Stimulated activated memory B cell treated with anti-CD40 and anti-IgM and Interleukin-4, amounts not matched to agents 10 μg/mL and 1 μg/mL and 100 μg/mL, for 72 hours (primary cell): ENCODE measurements at places on chromosomes 4 and X.

- no peak overlapping the region for H3K4me3 ChIP-seq
- no peaks in the 10 kb centered on the region for H3K27me3 ChIP-seq
- H3K27ac ChIP-seq = no peak overlapping the region
- no peak for ATAC-seq
- peaks cover 31% of the 10 kb centered on the region for H3K36me3 ChIP-seq
- H3K4me1 ChIP-seq = no peaks in the 10 kb centered on the region
These were observed 69.4 kb downstream of the PDS5A start for GRCh38 chr4:39908284-39908683.

- H3K27ac ChIP-seq = no peak overlapping the region
- H3K4me3 ChIP-seq = no peak overlapping the region
- H3K27me3 ChIP-seq = peaks cover 29% of the 10 kb centered on the region
These were observed 27.8 kb upstream of the ADH7 start for GRCh38 chr4:99462875-99463464.

GRCh38 chrX:111020283-111020682 is 75.7 kb upstream of the PAK3 start:
- no peak overlapping the region for H3K4me3 ChIP-seq
- H3K27me3 ChIP-seq = peaks cover 6% of the 10 kb centered on the region
- H3K36me3 ChIP-seq = no peaks in the 10 kb centered on the region
- H3K27ac ChIP-seq = no peak overlapping the region
- ATAC-seq = no peak

DNA sequence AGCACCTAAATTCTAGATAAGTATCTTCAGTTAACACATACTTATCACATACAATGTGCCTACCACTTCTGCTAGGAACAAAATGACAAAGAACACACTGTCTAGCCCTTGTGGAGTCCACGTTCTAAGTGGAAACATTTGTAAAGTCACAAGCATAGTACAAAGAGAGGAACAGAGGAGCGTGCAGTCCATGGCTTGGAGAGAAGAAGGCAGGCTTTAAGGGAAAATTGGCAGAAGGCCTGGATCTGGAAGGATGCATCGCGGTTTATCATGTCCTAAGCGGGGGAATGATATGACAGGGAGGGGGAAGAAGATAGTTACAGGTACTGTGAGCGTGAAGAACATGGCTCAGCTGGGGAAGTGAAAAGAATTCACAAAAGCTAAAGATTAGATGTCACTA is 218.0 kb downstream of the PRDM5 start:
- no peaks in the 10 kb centered on the region for H3K4me1 ChIP-seq
- ATAC-seq = no peak
- H3K27me3 ChIP-seq = no peaks in the 10 kb centered on the region
- no peaks in the 10 kb centered on the region for H3K36me3 ChIP-seq
- H3K4me3 ChIP-seq = no peak overlapping the region

DNA sequence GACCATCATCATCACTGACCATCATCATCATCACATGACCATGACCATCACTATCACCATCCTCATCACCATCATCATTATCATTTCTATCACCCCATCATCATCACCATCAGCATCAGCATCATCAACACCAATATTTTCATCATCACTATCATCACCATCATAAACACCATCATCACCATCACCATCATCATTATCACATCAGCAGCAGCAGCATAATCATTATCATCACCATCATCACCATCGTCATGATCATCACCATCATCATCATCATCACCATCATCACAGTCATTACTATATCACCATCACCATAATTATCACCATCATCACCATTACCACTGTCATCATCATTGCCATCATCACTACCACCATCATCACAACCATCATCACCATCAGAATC is 117.6 kb downstream of the DHRSX start:
- H3K36me3 ChIP-seq = peaks cover 4% of the 10 kb centered on the region
- H3K27ac ChIP-seq = no peak overlapping the region
- no peak overlapping the region for H3K4me3 ChIP-seq
- no peaks in the 10 kb centered on the region for H3K27me3 ChIP-seq
- ATAC-seq = no peak
- no peaks in the 10 kb centered on the region for H3K4me1 ChIP-seq

- no peaks in the 10 kb centered on the region for H3K27me3 ChIP-seq
- H3K36me3 ChIP-seq = no peaks in the 10 kb centered on the region
- H3K27ac ChIP-seq = peak overlapping the region; percentile 50
- H3K4me1 ChIP-seq = peaks cover 33% of the 10 kb centered on the region
These were observed 58.9 kb upstream of the FAM9C start for GRCh38 chrX:13103188-13103913.

DNA sequence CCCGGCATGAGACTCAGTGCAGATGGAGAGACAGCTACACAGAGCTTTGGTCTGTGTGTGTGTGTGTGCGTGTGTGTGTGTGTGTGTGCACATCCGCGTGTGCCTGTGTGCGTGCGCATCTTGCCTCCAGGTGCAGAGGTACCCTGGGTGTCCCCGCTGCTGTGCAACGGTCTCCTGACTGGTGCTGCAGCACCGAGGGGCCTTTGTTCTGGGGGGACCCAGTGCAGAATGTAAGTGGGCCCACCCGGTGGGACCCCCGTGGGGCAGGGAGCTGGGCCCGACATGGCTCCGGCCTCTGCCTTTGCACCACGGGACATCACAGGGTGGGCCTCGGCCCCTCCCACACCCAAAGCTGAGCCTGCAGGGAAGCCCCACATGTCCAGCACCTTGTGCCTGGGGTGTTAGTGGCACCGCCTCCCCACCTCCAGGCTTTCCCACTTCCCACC is 14.3 kb downstream of the FGFR3 start:
- ATAC-seq = no peak
- H3K4me1 ChIP-seq = no peaks in the 10 kb centered on the region
- peaks cover 2% of the 10 kb centered on the region for H3K36me3 ChIP-seq
- peaks cover 23% of the 10 kb centered on the region for H3K27me3 ChIP-seq

DNA sequence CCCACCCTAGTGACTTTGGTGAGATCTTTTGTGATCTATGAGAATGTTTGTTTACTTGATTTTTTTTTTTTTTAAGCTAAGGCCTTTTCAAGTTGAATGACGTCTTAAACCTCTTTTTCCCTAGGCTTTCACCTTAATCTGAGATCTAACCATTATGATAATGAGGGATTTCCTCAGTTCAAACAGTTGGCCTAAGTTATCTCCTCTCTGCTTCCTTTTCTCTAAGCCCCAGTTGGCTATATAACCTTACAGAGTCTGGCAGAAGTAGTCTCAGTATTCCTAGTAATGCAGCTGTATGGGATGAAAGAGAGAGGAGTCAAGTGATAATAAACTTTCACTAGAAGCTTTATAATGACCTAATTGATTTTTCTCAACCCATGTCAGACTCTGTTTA is 99.0 kb downstream of the STIM2 start:
- H3K27me3 ChIP-seq = no peaks in the 10 kb centered on the region
- H3K4me1 ChIP-seq = peaks cover 43% of the 10 kb centered on the region
- peaks cover 35% of the 10 kb centered on the region for H3K36me3 ChIP-seq
- ATAC-seq = no peak

DNA sequence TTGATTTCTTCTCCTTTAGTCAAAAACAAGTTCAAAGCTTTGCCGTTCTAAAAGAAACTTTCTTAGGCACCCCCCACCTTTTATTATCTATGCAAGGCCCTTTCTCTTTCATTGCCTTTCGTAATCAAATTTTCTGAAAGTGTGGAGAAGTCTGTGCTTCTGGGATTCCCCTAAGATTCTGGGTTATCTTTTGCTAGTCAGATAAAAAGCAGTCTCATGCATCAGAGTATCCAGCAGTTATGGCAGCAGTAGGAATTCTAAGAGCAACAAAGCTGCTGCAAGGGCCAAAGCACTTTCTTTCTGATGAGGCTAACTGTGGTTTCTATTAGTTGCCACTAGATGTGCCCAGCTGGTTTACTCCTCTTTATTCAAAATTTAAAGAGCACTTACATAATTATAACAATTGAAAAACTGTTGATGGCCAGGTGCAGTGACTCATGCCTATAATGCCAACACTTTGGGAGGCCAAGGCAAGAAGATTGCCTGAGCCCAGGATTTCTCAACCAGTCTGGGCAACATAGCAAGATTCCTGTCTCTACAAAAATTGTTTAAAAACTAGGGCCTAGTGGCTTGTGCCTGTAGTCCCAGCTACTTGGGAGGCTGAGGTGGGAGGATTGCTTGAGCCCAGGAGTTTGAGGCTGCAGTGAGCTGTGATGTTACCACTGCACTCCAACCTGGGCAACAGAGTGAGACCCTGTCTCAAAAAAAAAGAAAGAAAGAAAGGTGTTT is 296.2 kb downstream of the PAPSS1 start:
- no peak overlapping the region for H3K27ac ChIP-seq
- ATAC-seq = no peak
- H3K36me3 ChIP-seq = no peaks in the 10 kb centered on the region
- H3K27me3 ChIP-seq = no peaks in the 10 kb centered on the region

DNA sequence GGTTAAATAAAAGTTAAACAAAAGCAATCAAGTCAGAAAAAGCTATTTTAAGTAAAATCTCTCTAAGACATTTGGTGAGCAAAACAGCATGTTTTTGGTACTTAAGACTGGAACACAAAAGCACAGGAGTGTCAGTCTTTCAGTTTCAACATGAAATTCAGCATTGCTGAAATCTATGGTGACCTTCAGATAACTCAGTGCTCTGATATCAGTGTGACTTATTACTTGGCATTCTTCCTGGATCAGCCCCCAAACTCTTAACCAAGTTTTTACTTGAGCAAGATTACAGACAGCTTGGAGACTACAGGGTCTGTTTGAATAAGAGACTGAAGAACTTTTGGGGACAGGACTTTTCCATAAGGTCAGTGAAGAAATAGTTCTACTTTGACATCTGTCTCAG is 437.2 kb downstream of the RAPGEF2 start:
- no peaks in the 10 kb centered on the region for H3K27me3 ChIP-seq
- no peak overlapping the region for H3K27ac ChIP-seq
- no peaks in the 10 kb centered on the region for H3K4me1 ChIP-seq
- no peak for ATAC-seq
- no peak overlapping the region for H3K4me3 ChIP-seq

- no peaks in the 10 kb centered on the region for H3K4me1 ChIP-seq
- H3K27me3 ChIP-seq = peaks cover 50% of the 10 kb centered on the region
- no peaks in the 10 kb centered on the region for H3K36me3 ChIP-seq
- H3K27ac ChIP-seq = no peak overlapping the region
These were observed 2.2 kb upstream of the GPR78 start for GRCh38 chr4:8577972-8578371.

- ATAC-seq = no peak
- no peaks in the 10 kb centered on the region for H3K27me3 ChIP-seq
- peaks cover 28% of the 10 kb centered on the region for H3K4me1 ChIP-seq
- H3K27ac ChIP-seq = no peak overlapping the region
These were observed 9.8 kb downstream of the PGRMC2 start for GRCh38 chr4:128277856-128278255.

GRCh38 chr4:136599890-136600289 is 932.4 kb downstream of the PCDH18 start:
- no peak for ATAC-seq
- no peaks in the 10 kb centered on the region for H3K36me3 ChIP-seq
- H3K4me1 ChIP-seq = no peaks in the 10 kb centered on the region
- no peaks in the 10 kb centered on the region for H3K27me3 ChIP-seq
- H3K4me3 ChIP-seq = no peak overlapping the region

DNA sequence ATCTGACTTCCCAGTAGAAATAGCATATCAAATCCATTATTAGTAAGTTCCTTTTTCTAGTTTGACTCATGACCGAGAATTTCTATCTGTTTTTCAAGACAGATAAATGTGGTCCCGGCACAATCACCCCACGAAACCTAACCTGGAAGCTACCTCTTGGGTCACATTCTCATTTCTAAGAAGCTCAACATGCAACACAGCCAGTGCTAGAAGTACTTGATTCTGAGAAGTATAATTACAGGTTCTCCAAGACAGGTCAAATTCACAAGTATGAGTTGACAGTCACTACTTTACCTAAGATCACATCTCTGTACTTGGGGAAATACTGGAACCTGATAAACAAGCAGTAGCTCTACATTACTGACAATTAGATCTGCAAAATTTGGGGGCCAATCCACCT is 54.0 kb upstream of the PLAC1 start:
- H3K4me1 ChIP-seq = no peaks in the 10 kb centered on the region
- no peak overlapping the region for H3K27ac ChIP-seq
- ATAC-seq = no peak
- no peak overlapping the region for H3K4me3 ChIP-seq

DNA sequence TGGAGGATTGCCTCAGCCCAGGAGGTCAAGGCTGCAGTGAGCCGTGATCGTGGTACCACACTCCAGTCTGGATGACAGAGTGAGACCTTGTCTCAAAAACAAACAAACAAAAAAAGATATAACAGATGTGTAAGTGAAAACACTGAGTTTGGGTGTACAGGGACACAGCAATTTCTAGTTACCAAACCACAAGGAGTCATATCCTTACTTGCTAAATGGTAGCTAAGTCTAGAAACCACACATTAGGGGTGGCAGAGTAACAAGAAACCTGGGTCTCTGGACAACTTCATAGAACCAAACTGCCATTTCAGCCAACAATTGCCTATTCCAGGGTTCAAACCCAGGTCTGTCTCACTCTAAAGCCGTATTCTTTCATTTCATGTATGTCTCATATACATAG is 20.8 kb downstream of the PPEF2 start:
- ATAC-seq = no peak
- H3K36me3 ChIP-seq = no peaks in the 10 kb centered on the region
- peaks cover 8% of the 10 kb centered on the region for H3K27me3 ChIP-seq

GRCh38 chrX:133668225-133668931 is 253.1 kb upstream of the GPC4 start:
- no peak overlapping the region for H3K27ac ChIP-seq
- H3K4me1 ChIP-seq = no peaks in the 10 kb centered on the region
- H3K27me3 ChIP-seq = no peaks in the 10 kb centered on the region
- H3K4me3 ChIP-seq = no peak overlapping the region
- no peak for ATAC-seq
- H3K36me3 ChIP-seq = no peaks in the 10 kb centered on the region

DNA sequence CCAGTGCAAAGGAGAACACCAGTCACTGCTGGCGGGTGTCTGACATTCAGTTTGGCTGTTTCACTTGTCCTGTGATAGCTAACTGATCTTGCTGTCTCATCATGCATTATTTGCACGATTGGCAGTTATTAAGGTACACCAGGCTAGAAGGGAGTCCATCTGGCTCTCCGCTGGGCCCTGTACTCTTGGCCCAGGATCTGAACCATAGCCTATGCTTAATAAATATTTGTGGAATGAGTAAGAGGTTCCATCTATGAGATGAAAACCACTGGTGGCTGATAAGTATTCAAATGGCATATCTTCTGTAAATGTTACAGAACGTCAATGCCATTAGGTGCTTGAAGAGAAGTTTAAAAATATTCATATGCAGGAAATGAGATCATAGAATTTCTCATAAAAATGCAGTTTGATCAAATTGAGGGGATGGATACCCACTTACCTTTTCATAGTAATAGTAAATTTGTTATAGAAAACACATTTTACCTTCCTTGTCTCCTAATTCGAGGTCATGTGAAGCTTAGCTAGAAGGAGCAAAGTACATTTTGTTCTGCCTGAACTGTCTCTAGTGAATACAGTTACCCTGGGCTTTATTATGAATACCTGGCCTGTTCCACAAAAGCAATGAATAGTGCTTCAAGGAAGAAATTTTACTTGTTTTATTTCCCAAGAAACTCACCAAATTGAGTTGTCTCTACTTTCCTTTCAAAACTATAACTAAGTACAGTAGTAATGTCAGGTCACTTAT is 213.5 kb downstream of the CBR4 start:
- no peak overlapping the region for H3K27ac ChIP-seq
- no peak for ATAC-seq
- H3K36me3 ChIP-seq = no peaks in the 10 kb centered on the region
- no peak overlapping the region for H3K4me3 ChIP-seq
- no peaks in the 10 kb centered on the region for H3K4me1 ChIP-seq

GRCh38 chr4:108170631-108171338 is 2.1 kb upstream of the LEF1 start:
- peaks cover 85% of the 10 kb centered on the region for H3K27me3 ChIP-seq
- ATAC-seq = no peak
- no peak overlapping the region for H3K4me3 ChIP-seq
- H3K27ac ChIP-seq = no peak overlapping the region
- H3K4me1 ChIP-seq = peaks cover 59% of the 10 kb centered on the region
